ENCODE measurements at places on chromosomes 16 and 17.
A peak's percentile ranks its signal among the peaks of the same experiment; 100 is the strongest.

GRCh38 chr16:35182043-35182677 is 1722.7 kb downstream of the TP53TG3F start:
- no peak for DNase-seq

- DNase-seq: no peak
Measured at GRCh38 chr17:75370286-75370915, 35.1 kb downstream of the GRB2 start.

- no peak for DNase-seq
Measured at GRCh38 chr17:8166731-8167130, 4.0 kb upstream of the VAMP2 start.

- no peak for DNase-seq
Measured at GRCh38 chr17:63276821-63277220, 169.3 kb downstream of the CYB561 start.

GRCh38 chr17:72455562-72455961 is 334.7 kb downstream of the SOX9 start:
- DNase-seq: no peak

GRCh38 chr17:45431531-45432404 is 902 bp downstream of the ARHGAP27 start:
- DNase-seq: peak; percentile 78

DNA sequence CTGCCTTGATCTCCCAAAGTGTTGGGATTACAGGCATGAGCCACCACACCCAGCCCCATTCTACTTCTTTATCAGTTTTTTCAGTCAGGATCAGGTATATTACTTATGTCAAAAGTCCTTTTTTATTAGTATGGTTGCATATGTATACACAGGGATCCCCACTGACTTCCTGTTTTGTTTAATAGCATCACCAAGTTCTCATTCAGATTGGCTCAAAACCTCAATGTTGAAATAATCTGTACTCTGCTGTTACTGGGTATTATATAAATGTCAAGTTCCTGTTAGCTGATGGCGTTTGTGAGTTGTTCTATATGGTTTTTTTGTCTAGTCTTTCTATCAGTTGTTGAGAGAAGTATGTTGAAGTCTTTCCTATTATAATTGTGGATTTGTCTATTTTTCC is 168.5 kb downstream of the BCAS3 start:
- no peak for DNase-seq

GRCh38 chr16:88447881-88448280 is 5.2 kb upstream of the ZFPM1 start:
- no peak for DNase-seq

GRCh38 chr17:44960691-44961090 is 7.4 kb downstream of the C1QL1 start:
- DNase-seq: no peak

- DNase-seq: no peak
Measured at GRCh38 chr16:82031116-82032084, 3.7 kb upstream of the HSD17B2 start.

DNA sequence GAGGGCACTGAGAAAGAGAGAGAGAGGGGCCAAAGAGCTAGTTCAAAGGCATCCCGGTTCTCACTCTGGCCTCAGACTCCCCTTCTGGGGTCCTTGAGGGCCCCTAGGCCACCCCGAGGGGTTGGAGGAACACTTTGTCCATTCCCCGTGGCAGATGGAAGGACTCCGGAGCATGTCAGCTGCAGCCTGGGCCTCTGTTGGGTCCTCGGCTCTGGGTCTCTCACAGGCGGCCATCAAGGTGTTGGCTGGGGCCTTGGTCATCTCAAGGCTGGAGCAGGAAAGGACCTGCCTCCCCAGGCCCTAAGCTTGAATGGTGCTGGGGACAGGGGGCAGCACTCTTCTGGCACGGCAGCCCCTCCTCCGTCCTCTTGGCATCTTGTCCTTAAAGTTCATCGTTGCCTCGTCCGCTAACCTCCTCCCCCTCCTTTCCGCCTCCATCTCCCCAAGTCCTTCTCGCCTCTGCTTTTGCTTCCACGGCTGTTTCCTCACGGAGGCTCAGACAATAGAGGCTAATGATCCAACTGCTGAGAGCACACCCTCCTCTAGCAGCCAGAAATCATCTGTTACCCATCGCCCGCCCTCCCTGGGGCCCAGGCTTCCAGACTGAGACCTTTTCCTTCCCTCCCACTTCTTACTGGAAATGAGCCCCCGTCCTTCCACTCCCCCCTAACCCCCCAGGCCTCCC is 23.3 kb downstream of the CCR7 start:
- peak; percentile 52 for DNase-seq

DNA sequence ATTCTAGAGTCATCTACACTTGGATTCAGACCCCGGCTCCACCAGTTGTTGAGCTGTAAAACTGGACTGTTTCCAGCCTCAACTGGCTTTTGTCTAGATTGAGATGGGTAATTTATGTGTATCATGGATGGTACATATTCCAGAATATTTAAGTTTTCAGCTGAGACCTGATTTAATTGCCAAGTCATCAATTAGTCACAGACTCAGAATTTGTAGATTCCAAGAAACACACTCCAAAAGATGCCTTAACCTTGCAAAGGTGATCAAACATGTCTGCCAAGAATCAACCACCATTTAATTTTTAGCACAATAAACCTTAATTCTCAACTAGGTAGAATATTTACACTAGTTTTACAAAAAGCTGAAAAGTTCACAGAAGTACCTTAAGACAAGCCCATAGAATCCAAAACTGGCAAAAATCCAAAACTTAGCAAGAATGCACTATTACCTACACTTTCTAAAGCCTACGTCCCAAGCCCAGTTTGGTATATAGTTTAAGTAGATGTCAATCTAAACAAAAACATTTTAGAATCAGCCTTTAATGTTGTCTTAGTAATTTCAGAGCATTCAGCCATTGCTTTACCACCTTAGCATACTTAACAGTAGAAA is 17.7 kb downstream of the SIAH1 start:
- DNase-seq: no peak

DNA sequence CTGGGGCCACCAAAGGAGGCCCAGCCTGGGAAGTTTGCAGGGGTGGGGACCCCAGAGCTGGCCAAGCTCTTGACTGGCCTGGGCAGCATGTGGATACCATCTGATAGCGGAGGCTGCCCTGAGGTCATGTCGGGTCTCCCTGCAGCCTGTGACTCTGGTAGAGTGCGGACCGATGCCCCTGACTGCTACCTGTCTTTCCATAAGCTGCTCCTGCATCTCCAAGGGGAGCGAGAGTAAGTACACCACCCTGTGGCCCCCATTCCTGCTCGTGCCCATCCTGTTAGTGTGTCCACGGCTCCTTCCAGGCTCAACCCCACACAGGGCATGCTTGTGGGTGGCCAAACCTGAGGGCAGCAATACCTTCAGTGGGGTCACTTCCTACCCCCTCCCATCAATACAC is 8.0 kb downstream of the CETP start:
- DNase-seq: no peak

DNA sequence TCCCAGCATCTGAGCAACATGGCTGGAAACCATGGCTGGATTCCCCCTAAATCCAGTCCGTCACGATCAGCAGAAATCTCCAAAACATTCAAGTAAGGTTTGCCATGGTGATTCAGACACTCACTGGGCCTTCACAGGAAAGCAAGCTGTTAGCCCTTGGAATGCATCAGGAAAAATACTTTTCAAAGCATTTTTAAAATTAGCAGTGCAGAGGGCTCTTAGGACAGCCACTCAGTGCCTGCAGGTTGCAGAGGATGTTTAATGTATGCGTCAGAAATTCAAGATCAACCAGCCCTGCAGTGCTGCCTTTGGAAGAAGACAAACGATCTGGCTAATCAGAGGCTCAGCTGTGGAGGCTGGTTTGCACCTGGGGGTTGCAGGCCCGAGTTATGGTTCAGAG is 50.3 kb downstream of the FOXL1 start:
- no peak for DNase-seq

DNA sequence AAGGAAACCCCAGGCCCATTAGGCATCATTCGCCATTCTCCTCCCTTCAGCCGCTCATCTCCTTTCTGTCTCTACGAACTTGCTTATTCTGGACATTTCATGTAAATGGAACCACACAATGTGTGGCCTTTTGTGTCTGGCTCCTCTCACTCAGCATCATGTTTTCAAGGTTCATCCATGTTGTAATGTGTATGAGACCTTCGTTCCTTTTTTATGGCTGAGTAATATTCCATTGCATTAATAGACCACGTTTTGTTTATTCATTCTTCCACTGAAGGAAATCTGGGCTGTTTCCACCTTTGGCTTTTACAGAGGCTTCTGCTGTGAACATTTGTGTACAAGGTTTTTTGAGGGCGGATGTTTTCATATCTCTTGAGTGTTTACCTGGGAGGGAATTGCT is 3.2 kb downstream of the CRISPLD2 start:
- no peak for DNase-seq

- no peak for DNase-seq
Measured at GRCh38 chr17:66076546-66077190, 115.3 kb downstream of the CEP112 start.

DNA sequence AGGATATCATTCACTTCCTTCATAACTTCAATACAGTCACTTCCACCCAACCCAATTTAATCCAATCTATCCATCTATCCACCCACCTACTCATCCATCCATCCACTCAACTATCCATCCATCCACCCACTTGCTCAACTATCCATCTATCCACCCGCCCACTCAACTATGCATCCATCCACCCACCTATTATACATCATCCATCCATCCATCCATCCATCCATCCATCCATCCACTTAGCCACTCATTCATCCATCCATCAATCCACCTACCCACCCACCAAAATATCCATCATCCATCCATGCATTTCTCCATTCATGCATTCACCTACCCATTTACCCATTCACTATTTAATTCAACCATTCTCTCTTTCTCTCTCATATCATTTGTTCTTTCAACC is 179.5 kb downstream of the HAPSTR1 start:
- DNase-seq: no peak

DNA sequence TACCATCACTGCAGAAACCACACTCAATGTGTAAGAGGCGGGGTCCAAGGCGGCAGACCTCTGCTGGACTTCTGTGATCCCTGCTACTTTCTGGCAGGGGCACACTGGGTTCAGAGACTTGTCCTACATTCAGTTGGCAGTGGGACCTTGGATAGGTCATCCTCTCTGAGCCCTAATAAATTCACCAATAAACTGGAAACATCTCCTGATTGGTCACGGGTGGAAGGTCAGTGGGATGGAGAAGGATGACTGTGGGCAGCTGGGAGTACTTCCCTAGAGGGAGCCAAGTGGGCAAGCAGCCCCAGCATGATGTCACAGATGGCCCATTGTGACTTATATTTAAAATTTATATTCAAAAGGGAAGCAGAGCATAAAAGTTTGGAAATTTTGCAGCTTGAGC is 49.7 kb downstream of the RNF112 start:
- no peak for DNase-seq

DNA sequence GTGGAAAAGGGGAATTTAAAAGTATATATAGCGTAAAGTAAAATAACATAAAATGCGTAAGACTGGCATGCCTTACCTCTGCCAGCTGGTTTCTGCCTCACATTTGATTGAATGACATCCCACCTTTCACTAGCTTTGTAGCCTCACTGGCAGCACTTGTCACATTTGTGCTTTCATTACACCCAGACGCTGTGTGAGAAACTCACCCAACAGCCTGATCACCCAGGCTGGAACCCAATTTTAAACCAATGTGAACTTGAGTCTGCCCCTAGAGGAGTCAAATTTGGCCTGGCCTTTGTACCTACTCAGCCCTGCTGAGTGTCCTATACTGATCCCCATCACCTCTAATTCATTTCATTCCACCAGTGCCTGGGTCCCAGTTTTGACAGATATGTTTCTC is 4.8 kb upstream of the THUMPD1 start:
- no peak for DNase-seq

DNA sequence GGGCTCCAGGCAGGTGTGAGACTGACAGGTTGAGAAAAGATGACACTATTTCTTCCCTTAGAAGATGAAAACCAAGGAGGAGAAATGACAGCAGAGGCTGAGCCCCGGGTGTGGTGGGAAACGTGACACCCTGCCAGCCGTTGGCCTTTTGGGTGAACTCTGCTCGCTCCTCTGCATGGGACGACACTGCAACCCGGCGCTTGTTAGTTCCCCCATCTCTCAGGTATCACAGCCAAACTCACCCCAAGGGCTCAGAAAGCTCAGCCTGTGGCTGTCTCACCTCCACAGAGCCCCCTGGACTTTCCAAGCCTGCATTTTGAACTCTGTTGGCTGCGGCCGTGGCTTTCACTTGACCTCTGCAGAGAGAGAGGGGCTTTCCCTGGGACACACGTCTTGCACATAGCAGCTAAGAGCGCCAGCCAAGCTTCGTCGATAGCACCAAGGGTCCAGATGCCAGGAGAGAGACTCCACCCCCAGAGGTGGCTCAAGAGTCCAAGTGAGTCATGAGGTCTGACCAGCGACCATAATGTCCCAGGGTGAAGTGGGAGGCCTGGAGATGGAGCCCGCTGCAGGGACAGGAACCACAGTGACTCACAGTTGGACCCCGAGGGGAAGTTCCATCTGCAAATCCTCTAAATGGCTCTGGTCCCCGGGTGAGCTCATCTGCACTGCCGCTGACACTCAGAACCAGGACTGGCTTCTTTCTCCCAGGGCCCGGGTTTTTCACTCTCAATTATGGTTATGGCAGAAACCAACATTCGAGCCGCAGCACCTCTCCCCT is 301.9 kb downstream of the SOX9 start:
- DNase-seq: peak; percentile 65

DNA sequence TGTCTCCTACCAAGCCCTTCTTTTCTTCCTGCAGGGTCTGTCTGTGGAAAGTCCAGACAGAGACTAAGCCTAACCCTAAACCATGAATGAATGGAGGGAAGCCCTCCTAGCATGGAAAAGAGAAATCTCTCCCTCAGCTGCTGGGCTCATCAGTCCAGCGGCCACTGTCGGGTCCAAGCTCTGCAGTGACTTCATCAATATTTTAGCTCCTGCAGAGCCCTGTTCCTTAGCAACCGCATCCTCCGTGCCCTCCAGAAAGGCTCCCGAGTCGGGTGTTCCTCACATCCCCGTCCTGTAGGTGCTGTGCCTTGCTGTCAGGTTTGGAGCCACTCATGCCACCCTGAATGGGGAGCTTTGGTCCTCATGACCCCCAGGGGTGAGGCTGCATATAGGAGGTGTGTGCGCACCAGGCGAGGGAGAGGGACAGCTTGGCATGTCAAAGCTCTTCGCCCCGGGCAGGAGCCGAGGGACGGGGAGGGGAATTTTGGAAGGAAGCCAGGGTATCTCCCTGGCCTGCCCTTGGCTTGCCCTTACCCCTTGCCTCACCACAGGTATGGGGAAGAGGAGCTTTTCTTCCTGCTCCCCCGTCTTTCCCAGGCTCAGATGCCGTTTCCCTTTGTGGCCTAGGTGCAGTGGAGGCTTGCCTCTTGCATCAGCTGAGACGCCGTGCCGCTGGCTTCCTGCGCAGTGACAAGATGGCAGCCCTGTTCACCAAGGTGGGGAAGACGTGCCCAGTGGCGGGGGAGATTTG is 23.9 kb downstream of the SGSM2 start:
- no peak for DNase-seq

DNA sequence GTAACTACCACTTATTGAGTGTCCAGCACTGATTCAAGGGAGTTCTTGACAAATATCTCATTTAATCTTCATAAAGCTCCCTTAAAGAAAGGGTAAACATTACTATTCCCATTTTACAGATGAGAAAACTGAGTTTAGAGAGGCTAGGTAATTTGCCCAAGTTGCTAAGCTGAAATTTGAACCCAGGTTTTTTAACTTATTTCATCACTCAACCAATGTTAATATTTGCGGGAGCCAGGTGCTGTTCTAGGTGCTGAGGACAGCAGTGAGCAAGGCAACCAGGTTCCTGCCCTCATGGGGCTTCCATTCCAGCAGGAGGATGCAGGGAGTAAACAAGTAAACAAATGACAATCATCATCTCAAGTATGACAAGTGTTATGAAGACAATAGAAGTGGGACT is 104.0 kb upstream of the LHX1 start:
- no peak for DNase-seq

All from breast epithelium (tissue), 4 donors.